Left ventricle myocardium inferior (tissue), 1 donor: ENCODE measurements at places on chromosomes 3 and 15. TPM values are rescaled to one million over a fixed set of nuclear protein-coding genes. Genes with fewer than 3 reads are reported as not detected.

GRCh38 chr15:93074599-93074998, 14.4 kb downstream of the RGMA start:
- H3K4me1 ChIP-seq, result peaks cover 42% of the 10 kb centered on the region
- DNase-seq, result no peak
- H3K4me3 ChIP-seq, result no peak overlapping the region
- no peak overlapping the region for H3K27ac ChIP-seq
- H3K27me3 ChIP-seq, result peaks cover 41% of the 10 kb centered on the region

GHSR gene
- not detected for total RNA-seq

DNA sequence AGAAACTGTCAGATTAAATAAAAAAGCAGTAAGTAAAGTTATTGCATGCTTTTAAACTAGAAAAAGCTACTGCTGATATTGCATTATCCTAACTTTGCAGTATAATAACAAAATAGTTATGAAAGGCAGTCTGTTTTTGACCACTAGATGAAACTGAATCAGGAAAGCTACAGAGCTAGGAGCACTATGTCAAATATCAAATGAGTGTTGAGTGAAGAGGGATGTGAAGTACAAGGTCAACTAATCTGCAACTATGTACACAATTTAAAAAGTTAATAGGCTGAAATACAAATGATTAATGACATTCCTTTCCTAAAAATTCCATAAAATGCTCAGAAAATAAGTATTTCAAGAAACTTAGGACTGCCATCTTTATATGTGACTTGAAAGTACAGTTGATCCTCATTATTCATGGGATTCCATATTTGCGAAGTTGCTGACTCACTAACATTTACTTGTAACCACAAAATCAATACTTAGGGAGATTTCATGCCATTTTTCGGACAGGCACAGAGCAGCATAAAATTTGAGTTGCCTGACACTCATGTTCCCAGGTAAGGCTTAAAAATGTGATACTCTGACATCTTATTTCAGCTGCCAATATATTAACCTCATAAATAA, 34.5 kb downstream of the SLC4A7 start:
- H3K4me3 ChIP-seq, result no peak overlapping the region
- peaks cover 10% of the 10 kb centered on the region for H3K4me1 ChIP-seq
- no peak for DNase-seq
- H3K36me3 ChIP-seq, result peaks cover 17% of the 10 kb centered on the region
- H3K27ac ChIP-seq, result no peak overlapping the region

DNA sequence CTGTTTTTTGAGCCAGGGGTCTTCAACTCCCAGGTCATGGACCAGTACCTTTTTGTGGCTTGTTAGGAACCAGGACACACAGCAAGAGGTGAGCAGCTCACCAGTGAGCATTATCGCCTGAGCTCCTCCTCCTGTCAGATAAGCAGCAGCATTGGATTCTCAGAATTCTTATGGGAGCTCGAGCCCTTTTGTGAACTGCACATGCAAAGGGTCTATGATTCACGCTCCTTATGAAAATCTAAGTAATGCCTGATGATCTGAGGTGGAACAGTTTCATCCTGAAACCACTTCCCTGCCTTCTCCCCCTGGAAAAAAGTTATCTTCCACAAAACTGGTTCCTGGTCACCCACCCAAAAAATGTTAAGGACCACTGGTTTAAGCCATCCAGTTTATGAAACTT, 1047.6 kb downstream of the OTOL1 start:
- H3K4me3 ChIP-seq, result no peak overlapping the region
- H3K27me3 ChIP-seq, result no peaks in the 10 kb centered on the region
- H3K4me1 ChIP-seq, result peaks cover 4% of the 10 kb centered on the region

TMEM40 gene
- 4.5 TPM for total RNA-seq

DNA sequence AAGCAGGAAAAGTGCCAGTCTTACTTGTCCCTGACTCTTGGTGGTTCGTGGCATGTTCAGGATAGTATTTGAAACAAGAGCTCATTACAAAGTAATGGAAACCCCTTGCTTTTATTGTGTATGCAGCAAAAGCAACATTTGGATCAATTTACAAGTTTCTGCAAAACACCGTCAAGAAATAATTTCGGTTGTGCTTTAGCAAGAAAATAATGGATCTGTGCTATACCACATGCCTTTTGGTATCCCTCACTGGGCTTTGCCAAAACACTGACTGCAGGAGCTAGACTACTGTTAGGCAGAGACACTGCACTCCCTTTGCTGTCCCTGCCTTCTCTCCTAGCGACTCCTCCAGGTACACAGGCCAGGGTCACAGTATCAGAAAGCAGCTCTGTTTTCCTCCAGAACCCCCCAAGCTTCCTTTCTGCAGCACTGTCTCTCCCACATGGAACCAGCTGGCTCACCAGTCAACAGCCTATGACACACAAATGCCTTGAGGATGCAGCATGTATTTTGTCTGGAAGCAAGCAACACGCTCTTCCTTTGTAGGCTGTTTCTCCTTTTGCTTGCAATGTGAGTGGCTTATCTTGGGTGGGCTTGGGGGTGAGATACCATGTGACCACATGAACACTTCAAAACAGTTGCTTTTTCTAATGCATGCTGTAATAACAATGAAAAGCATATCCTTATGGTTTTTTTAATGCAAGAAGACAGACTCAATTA, 111.4 kb downstream of the PGPEP1L start:
- no peak for DNase-seq
- H3K27ac ChIP-seq, result peak overlapping the region; percentile 41
- H3K36me3 ChIP-seq, result peaks cover 30% of the 10 kb centered on the region
- H3K4me1 ChIP-seq, result peaks cover 29% of the 10 kb centered on the region
- H3K27me3 ChIP-seq, result no peaks in the 10 kb centered on the region
- H3K4me3 ChIP-seq, result no peak overlapping the region

CFAP100 gene
- not detected for total RNA-seq

CPNE9 gene
- 0.16 TPM for total RNA-seq

RASGRF1 gene
- not detected for total RNA-seq

TBCCD1 gene
- 6.2 TPM for total RNA-seq

DNA sequence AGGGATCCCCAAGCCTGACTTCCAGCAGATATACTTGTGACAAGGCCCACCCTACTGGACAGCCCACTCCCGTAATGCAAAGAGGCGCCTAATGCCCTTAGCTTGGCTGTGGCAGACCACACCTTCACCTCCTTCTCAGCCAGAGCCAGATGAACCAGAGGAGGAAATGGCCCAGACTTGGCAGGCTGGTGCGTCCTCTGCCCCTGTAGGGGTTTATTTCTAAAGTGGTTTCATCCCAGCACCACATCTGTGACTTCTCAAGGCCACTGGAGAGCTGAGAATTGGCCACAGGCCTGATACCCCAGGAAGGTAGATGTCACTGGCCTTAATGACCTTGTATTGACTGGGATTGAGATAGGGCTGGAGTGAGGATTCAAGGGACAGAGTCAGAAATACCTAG, 29.5 kb downstream of the BOC start:
- H3K27me3 ChIP-seq, result peaks cover 20% of the 10 kb centered on the region
- H3K4me1 ChIP-seq, result peaks cover 12% of the 10 kb centered on the region
- no peak overlapping the region for H3K4me3 ChIP-seq
- no peak for DNase-seq
- H3K36me3 ChIP-seq, result no peaks in the 10 kb centered on the region
- peak overlapping the region; percentile 39 for H3K27ac ChIP-seq

DNA sequence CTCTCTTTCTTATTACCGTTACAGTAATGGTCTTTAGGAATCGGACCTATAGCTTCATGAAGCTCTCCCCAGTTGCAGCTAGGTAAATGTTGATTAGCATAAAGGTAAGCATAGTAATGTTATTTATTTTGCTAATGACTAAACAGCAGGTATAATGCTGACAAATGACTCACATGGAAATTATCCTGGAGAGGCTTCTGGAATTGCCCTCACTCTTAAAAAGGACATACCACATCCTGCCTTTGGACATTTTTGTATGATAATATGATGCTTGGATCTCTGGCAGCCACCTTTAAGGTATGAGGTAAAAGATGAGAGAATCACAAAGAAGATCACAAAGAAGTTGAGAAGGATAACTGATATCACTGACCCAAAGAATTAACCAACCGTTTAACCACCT, 238.6 kb downstream of the CHL1 start:
- no peaks in the 10 kb centered on the region for H3K4me1 ChIP-seq
- H3K27me3 ChIP-seq, result no peaks in the 10 kb centered on the region
- H3K27ac ChIP-seq, result no peak overlapping the region
- DNase-seq, result no peak
- H3K4me3 ChIP-seq, result no peak overlapping the region
- no peaks in the 10 kb centered on the region for H3K36me3 ChIP-seq

GOLGA8S gene
- total RNA-seq, result 0.33 TPM

- no peak overlapping the region for H3K27ac ChIP-seq
- DNase-seq, result no peak
- H3K27me3 ChIP-seq, result no peaks in the 10 kb centered on the region
- no peaks in the 10 kb centered on the region for H3K4me1 ChIP-seq
Measured at GRCh38 chr3:95798628-95799027, 1015.8 kb upstream of the EPHA6 start.

GRCh38 chr15:64105113-64105704, 9.4 kb downstream of the SNX1 start:
- H3K4me3 ChIP-seq, result no peak overlapping the region
- no peak for DNase-seq
- peak overlapping the region; percentile 68 for H3K27ac ChIP-seq

FRMD4B gene
- total RNA-seq, result 16.1 TPM

- no peak for DNase-seq
- H3K4me3 ChIP-seq, result no peak overlapping the region
- H3K27me3 ChIP-seq, result no peaks in the 10 kb centered on the region
- H3K4me1 ChIP-seq, result peaks cover 7% of the 10 kb centered on the region
Measured at GRCh38 chr3:106349191-106349881, 480.5 kb upstream of the CBLB start.

GRCh38 chr15:63887630-63888029, 53.9 kb upstream of the HERC1 start:
- no peak overlapping the region for H3K4me3 ChIP-seq
- H3K36me3 ChIP-seq, result no peaks in the 10 kb centered on the region
- DNase-seq, result no peak
- no peaks in the 10 kb centered on the region for H3K27me3 ChIP-seq

DNA sequence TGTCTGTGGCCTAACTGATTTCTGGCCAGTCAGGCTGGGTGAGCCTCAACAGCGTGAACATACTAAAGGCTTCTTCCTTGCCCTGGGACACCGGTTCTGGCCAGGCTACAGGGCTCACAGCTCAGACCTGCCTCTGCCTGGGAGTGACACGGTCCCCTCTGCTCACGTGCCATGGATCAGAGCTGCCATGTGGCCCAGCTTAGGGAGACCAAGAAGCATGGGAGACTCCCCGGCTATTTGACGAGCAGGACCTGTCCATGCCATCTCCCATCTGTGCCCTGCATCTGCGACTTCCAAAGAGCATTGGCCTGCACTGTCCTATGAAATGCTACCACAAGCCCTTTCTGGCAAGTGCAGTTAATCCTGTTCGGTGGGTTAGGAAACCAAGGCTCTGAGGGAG, 57.4 kb downstream of the APBA2 start:
- no peak overlapping the region for H3K4me3 ChIP-seq
- H3K36me3 ChIP-seq, result no peaks in the 10 kb centered on the region
- H3K27me3 ChIP-seq, result no peaks in the 10 kb centered on the region
- no peaks in the 10 kb centered on the region for H3K4me1 ChIP-seq
- H3K27ac ChIP-seq, result no peak overlapping the region

GRCh38 chr3:15636028-15636709, 34.6 kb downstream of the BTD start:
- DNase-seq, result no peak
- H3K36me3 ChIP-seq, result no peaks in the 10 kb centered on the region
- H3K27me3 ChIP-seq, result no peaks in the 10 kb centered on the region
- H3K27ac ChIP-seq, result peak overlapping the region; percentile 73
- H3K4me3 ChIP-seq, result peak overlapping the region; percentile 7
- peaks cover 44% of the 10 kb centered on the region for H3K4me1 ChIP-seq

CYP19A1 gene
- total RNA-seq, result 0.60 TPM

- no peak overlapping the region for H3K27ac ChIP-seq
- no peak overlapping the region for H3K4me3 ChIP-seq
- H3K36me3 ChIP-seq, result no peaks in the 10 kb centered on the region
- no peak for DNase-seq
- H3K4me1 ChIP-seq, result peaks cover 3% of the 10 kb centered on the region
- H3K27me3 ChIP-seq, result peaks cover 12% of the 10 kb centered on the region
Measured at GRCh38 chr3:63473641-63474166, 178.8 kb upstream of the SNTN start.

GRCh38 chr15:39172380-39173281, 408.2 kb upstream of the THBS1 start:
- H3K27me3 ChIP-seq, result no peaks in the 10 kb centered on the region
- peaks cover 11% of the 10 kb centered on the region for H3K4me1 ChIP-seq
- peak overlapping the region; percentile 48 for H3K4me3 ChIP-seq
- H3K27ac ChIP-seq, result peak overlapping the region; percentile 51
- peak; percentile 15 for DNase-seq
- H3K36me3 ChIP-seq, result no peaks in the 10 kb centered on the region

GABRR3 gene
- not detected for total RNA-seq

- no peaks in the 10 kb centered on the region for H3K27me3 ChIP-seq
- H3K4me1 ChIP-seq, result peaks cover 35% of the 10 kb centered on the region
- H3K36me3 ChIP-seq, result no peaks in the 10 kb centered on the region
- peak; percentile 46 for DNase-seq
Measured at GRCh38 chr15:74727727-74728126, 2.4 kb upstream of the CYP1A1 start.

DNA sequence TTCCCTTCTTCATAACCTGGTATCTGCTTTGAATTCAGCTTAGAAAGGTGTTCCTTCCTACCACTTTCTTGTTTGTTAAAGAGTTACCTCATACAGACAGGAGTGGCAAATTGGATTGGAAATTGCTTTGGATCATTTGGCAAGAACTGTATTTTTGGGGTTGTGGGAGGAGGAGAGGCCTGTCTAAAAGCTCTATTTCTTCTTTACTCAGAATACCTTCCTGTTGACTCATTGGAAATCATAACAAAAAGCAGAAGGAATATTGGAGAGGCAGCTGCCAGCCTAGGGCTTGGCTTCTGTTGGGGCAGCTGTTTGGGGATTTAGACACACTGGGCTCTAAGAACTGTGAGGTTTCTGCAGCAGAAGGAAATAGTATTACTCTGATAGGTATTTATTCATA, 14.2 kb downstream of the IQGAP1 start:
- peaks cover 92% of the 10 kb centered on the region for H3K4me1 ChIP-seq
- DNase-seq, result no peak
- no peaks in the 10 kb centered on the region for H3K27me3 ChIP-seq
- no peaks in the 10 kb centered on the region for H3K36me3 ChIP-seq
- peak overlapping the region; percentile 84 for H3K27ac ChIP-seq

CATSPER2 gene
- total RNA-seq, result 1.2 TPM

SIDT1 gene
- 0.69 TPM for total RNA-seq

DNA sequence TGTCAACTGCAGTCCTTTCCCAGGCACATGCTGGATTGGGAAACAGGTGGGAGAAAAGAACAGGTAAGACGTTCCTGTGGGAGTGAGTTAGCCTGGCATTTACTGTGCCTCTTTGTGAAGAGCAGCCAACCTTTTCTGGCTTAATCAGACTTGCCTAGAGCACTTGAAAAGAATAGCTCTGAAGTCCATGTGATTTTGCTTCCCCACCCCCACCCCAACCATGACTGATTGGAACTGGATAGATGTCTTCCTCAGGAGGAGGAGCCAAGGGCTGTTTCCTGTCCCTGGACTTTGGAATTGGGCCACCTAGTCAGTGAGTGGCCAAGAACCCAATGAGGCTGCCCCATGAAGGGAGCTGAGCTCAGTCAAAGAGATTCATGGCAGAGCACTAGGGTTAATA, 4.7 kb upstream of the TMEM41A start:
- DNase-seq, result no peak
- no peaks in the 10 kb centered on the region for H3K27me3 ChIP-seq
- H3K27ac ChIP-seq, result peak overlapping the region; percentile 81
- H3K4me3 ChIP-seq, result no peak overlapping the region

BBS4 gene
- total RNA-seq, result 11.8 TPM
